ENCODE measurements at places on chromosomes 2 and 18. TPM values are rescaled to one million over a fixed set of nuclear protein-coding genes. Genes with fewer than 3 reads are reported as not detected.
A peak's percentile ranks its signal among the peaks of the same experiment; 100 is the strongest.

DNA sequence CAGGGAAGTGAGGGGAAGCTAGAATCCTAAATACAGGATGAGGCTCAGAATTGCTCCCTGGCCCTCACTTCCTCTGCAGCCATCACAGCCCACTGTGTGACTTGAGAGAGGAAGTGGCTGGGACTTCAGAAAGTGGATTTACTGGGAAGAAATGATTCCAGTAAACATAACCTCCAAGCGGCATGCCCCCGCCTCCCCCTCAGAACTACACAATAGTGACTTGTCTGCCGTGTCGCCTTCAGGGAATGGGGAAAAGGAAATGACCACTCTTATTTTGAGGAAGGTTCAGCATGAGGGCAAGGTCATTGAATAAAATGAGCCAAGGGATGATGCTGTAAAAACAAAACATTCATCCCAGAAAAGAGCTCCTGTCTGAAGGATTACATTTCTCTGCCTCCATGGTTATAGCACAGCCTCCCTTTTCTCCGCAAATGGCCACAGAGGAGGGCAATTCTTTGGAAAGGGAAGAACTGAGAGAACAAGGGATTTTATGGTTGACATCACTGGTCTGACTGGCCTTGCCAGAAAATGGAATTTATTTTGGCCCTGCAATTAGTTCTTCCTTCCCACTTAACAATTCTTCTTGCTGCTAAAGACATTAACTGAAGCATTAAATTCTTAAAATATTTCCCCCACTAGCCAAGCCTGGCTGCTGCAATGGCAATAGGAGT, 78.9 kb upstream of the DAPL1 start:
- DNase-seq = no peak

DNA sequence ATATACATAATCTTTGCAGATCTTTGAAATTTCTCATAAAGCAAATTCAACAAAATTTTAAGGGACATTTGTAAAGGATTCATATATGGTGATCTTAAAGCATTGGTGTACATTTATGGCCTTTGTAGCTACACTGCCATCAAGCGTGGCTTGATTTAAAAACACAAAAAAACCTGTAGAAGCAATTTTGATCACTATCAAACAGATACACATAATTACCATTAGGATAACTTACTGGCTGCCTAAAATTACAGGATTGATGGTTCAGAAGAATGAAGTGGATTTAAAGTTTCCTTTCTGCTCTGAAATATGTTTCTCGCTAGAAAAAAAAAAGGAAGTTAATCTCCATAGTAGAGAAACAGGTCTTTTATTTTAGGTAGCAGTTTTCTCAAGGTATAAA, 31.4 kb downstream of the MAPRE2 start:
- no peak for DNase-seq

DNA sequence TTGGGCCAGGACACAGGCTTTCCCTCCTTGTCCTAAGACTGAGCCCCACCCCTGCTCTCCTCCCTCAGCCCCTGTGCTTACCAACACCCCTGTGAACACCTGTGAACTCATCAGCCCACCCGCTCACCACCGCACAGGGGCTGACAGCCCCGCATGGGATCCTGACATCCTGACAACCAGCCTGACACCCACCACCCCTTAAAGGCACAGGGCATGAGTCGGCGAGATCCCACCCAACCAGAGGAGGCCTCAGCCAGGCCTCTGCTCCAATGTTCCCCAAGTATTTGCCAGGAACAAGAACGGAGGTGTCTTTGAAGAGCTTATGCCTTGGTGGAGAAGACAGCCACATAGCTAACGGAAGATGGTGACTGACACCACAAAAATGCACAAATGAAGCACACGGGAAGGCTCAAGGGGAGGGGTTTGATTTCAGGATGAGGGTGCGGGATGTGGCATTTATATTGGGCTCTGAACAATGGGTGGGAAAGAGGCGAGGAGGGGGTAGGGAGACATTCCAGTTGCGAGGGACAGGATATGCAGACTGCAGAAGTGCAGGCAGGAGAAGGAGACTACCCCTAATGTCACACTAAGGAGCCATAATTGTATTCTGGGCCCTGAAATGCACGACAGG, 11.0 kb downstream of the RAB11FIP5 start:
- DNase-seq = no peak

GRCh38 chr2:24704692-24705091, 88.5 kb downstream of the PTRHD1 start:
- peak; percentile 52 for DNase-seq

DNA sequence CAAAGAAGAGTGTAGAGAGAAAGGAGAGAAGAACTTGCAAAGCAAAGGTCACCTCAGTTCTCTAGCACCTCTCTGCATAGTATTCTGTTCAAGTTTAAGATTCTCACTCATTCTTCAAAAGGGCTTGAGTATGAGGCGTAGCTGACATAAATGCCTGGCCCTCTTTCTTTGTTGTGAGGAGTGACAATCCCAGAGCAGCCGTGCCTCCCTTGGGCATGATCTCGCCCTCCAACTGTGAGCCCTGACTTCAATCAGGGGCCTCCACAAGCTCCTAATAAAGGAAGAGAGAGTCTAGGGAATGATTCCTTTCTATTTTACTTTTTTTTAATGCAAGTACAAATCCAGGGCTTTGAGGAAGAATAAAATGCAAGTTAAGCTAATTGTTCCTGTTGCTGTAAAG, 402.7 kb downstream of the LRP1B start:
- no peak for DNase-seq

FBXO41 gene
- total RNA-seq = 1.0 TPM
